ENCODE measurements at places on chromosomes 5 and 9.

DNA sequence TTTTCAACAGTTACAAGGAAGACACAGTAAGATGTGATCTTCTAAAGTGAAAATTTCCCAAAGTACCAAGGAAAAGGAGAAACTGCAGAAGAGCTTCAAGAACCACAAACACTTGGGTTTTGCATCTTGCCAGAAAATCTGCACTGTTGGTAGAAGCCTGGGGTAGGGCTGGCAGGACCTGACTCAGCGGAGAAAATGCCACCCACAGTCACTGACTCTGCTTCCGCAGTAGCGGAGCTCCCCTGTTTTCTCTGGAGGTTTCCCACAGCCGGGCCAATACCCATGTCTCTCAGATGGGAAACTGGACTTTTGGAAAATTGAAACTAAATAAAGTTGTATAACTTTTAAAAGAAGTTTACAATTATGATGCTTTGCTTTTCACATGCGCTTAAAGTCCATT is 104.2 kb downstream of the MEF2C start:
- DNase-seq = no peak

GRCh38 chr5:112594095-112594850 is 143.4 kb upstream of the APC start:
- DNase-seq = peak; percentile 6

DNA sequence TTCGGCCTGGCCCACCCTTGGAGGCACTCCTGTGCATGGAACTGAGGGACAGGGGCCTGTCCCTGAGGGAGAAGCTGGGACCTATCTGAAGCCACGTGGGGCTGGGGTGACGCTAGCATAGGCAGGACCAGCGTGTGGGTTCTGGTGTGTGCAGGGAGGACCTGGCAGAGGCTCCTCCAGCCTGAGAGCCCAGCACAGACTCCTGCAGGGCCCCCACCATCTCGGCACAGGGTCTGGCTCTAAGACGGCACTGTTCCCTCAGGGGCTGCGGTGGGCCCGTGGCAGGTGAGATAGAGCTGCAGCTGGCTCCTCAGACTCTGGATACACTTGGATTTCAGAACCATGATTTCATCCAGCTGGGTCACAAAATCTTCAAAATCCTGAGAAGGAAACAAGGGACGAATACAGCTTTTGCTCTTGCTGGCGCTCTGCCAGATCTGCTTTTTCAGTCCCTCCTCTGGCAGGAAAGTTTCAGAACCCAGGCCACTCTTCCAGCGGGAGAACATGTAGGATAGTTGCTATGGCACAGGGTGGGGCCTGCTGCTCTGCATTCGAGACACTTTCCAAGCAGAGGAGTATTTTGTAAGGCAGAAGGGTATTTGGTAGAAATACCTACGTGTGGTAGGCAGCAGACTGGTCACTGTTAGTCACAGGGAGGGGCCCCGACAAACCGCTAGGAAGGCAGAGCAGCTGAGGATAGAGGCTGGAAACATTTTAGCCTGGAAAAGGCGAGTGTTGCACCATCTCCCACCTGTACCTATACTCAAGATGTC is 74.7 kb downstream of the KIF24 start:
- peak; percentile 60 for DNase-seq

DNA sequence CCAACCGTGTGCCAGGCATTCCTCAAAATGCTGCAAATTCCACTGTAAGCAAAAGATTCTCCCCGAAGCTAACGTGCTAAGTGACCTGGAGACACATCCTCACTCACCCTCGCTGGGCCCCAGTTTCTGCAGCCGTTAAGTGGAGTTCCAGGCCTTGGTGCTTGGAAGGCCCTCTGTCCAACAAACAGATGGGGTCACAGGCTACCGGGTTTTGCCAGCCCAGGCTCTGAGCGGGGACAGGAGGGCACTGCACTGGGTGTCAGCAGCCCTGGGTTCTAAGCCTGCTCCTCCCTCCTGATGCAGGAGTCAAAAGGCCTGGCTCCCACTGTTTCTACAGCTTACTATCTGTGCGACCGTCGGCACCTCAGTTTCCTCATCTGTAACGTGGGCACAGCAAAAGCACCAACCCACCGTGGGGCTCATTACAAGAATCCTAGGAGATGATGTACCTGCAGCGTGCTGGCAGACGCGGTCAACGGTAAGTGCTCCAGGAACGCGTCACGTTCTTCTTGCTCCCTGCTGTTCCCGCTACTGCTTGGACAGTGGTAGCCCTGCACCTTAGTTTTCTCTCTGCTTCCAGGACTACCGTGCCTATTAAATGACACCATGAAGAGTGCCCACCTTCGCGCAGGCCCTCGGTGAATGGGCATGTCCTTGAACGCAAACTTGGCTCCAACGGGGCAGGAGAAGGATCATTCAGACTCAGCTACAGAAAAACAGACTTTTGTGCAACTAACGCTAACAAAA is 84.8 kb downstream of the ADAMTS2 start:
- no peak for DNase-seq

GRCh38 chr5:165525271-165525670 is 2019.9 kb downstream of the MAT2B start:
- DNase-seq = peak; percentile 27

DNA sequence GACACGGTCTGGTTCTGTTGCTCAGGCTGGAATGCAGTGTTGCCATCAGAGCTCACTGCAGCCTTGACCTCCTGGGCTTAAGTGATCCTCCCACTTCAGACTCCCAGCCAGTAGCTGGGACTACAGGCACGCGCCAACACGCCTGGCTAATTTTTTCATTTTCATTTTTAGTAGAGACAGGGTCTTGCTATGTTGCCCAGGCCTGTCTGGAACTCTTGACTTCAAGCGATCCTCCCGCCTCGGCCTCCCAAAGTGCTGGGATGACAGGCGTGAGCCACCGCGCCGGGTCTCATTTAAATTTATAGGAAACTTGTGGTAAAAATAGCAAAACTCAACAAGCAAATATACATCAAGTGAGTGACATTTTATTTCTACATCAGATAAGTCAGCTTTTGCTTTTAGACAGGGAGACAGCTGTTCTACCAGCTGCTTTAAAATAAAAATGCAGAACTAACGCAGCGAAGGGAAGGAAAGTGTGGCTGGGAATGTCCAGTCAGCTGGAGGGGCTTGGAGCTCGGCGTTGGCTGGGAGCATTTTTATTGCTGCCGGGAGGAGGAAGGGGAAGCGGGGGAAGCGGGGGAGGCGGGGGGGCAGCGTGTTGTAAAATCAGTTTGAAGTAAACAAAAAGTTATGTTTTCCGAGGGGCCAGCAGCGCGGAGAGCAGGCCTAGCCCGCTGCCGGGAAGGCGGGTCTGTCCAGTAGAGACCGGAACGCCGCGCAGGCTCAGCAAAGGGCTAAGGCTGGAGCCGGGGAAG is 707 bp upstream of the ZFYVE16 start:
- peak; percentile 66 for DNase-seq

GRCh38 chr5:69084195-69084594 is 9.6 kb upstream of the SLC30A5 start:
- DNase-seq = no peak

GRCh38 chr5:8060953-8061429 is 192.0 kb downstream of the MTRR start:
- no peak for DNase-seq

- DNase-seq = no peak
These were observed 61.9 kb upstream of the LMX1B start for GRCh38 chr9:126551812-126552211.

DNA sequence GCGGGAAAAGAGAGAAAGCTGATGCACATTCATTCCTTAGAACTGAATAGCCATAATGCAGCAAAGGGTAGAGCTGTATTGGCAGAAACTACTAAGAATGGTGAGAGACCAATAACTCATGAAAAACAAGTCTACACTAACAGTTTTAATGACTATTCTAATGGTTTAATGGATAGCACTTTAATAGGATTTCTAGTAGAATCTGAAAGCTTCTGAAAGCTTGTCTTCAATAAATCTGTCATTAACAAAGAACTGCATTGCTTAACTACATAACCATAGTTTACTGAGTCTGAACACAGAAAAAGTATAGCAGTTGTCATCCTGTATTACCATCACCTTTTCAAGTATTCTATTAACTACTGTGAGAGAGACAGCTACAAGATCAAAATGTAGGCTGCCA is 617.8 kb upstream of the DMAC1 start:
- no peak for DNase-seq

DNA sequence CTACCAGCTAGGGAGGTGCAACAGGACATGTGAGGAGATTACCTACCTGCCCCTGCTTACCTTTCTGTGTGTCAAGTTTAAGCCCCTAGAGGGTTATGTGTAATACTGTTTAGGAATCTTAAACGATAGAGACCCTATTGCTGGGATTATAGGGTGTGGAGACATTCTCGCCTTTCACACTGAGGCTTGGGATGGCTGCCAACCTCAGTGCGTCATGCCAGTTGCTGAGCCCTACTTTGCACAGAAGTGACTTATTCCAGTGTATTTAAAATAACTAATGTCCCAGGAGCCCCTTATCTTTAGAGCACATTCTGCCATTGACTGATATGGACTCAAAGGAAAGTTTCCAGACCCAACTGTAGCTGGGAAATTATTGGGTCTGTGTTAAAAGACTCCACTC is 76.6 kb upstream of the XPA start:
- no peak for DNase-seq

GRCh38 chr5:136073714-136074529 is 45.1 kb downstream of the TGFBI start:
- DNase-seq = no peak

GRCh38 chr5:177607452-177608192 is 7.7 kb downstream of the B4GALT7 start:
- DNase-seq = peak; percentile 76

- peak; percentile 88 for DNase-seq
These were observed 68.7 kb upstream of the ADAMTSL1 start for GRCh38 chr9:18405240-18405639.

DNA sequence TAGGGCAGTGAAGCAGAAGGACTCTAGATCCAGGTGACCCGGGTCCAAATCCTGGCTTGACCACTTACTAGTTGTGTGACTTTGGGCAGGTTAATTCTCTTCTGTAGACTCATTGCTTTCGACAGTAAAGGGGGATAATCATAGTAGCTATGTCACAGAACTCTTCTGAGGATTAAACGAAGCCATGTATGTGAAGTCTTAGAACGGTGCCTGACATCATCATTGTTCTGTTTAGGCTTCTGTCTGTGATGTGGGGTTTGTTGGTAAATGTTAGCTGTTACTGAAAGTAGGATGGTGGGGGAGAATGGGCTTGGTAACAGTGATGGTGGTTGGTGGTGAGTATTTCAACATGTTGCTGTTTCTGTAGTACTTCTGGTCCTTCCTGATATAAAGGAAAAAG is 73.7 kb downstream of the MAP1B start:
- no peak for DNase-seq

DNA sequence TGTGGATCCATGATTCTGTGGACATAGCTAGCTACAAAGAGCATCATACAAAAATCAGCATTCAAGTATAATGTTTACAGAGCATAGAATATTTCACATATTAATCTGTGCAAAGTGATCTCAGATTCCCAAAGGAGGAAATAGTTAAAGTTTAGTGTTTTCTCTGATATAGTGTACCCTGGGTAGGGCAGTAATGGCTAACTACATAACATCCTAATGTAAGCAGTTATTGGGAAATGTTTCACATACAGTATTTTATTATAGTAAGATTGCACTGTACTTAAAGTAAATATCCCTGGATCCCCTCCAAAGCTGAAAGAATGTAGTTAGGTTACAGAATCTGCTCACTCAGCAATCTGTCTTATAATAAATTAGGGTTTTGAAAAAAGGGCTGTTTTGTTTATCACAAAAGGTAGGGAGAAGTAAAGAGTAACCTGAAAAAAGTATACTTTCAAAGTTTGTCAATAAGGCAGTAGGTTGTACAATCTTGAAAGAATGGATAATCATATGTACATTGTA is 52.5 kb upstream of the SMARCA2 start:
- DNase-seq = no peak

- DNase-seq = no peak
These were observed 52.4 kb downstream of the HMGCR start for GRCh38 chr5:75389430-75389829.

GRCh38 chr5:128338649-128339048 is 199.4 kb downstream of the FBN2 start:
- DNase-seq = no peak

- DNase-seq = peak; percentile 45
These were observed 77.6 kb downstream of the KIF4B start for GRCh38 chr5:155091063-155091648.

GRCh38 chr5:22650511-22650910 is 202.6 kb downstream of the CDH12 start:
- DNase-seq = no peak

DNA sequence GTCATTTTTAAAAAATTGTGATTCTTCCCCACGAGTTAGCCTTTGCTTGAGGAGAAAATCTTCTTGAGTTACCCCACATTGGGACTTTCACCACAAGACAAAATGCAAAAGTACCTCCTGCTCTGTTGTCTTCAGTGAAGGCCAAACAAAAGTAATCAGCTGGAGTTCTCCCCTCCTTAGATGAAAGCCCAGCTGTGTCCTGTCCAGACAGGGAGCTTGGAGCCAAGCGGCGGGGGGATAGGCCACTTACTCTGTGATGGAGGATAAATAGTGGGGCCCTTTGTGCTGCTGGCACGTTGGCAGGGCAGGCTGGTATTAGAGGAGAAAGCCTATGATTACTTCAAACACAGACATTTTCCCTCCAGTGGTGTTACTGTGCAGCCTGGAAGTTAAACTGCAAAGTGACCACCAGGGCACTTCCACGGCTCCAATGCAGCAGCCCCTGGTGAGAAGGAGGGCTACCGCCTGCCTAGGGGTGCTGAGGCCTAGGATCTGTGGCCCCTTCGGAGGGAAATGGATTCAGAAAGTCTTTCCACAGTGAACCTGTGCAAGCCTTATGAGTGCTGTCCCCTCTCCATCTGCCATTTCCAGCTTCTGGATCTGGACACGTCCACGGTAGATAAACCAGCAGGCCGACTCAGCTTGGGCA is 155.0 kb downstream of the TMEM167A start:
- no peak for DNase-seq

DNA sequence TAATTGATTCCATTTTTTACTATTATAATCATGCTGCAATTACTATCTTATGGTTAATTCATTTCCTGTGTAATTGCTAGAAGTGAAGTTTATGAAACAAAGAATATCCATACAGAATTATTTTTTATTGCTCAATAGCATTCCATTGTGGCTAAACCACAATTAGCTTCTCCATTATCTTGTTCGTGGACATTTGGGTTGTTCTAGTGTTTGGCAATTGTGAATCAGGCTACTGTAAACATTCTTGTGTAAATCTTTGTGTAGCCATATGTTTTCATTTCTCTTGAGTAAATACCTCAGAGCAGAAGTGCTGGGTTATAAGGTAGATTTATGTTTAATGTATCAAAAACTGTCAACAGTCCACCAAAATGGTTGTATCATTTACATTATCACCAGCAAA is 341.1 kb downstream of the MAT2B start:
- peak; percentile 65 for DNase-seq

All from fibroblast of gingiva (primary cell).